ENCODE measurements at places on chromosomes 1 and 21.

- DNase-seq, result no peak
These were observed 3.6 kb downstream of the C1orf174 start for GRCh38 chr1:3896396-3897000.

GRCh38 chr1:233432916-233433315 lies 105.4 kb downstream of the MAP3K21 start:
- no peak for DNase-seq

DNA sequence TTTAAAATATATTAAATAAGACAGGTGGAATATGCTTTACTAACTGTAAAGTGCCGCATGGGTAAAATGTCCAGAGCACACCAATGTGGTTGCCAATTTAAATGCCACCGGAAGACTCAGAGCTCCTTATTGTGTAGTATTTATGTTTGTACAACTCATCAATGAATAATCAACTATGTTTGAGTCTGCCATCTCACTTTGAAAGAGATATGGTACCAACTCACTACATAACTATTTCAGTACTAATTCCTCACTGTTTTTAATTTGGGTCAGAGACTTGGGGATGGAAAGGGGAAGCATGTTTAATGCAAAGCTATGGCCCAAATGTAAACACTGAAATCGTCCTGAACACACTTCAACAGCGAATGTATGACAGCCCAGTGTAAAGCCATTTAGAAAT lies 144.8 kb downstream of the NR5A2 start:
- no peak for DNase-seq

- DNase-seq, result no peak
These were observed 4.0 kb downstream of the CLCA1 start for GRCh38 chr1:86472767-86473166.

- no peak for DNase-seq
These were observed 136.5 kb downstream of the ZSCAN20 start for GRCh38 chr1:33608825-33609400.

DNA sequence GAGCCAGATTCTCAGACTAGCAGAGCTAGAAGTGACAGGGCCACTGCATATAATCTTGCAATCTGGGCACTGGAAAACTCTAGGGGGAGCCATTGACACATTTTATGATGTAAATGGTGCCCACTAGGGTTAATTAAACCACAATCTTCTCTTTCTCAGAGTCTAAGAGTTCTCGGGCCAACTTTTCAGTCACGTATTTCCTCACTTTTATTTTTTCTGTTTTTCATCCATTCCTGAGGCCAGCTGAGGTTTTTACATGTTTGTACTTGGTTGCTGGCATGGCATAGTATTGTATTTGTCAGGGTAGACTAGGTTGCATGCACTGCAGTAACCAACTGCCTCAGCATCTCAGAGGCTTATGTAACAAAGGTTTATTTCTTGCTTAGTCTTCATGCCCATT lies 138.2 kb downstream of the ZNF326 start:
- peak; percentile 45 for DNase-seq

GRCh38 chr1:156663178-156663577 lies 14.0 kb downstream of the NES start:
- no peak for DNase-seq

DNA sequence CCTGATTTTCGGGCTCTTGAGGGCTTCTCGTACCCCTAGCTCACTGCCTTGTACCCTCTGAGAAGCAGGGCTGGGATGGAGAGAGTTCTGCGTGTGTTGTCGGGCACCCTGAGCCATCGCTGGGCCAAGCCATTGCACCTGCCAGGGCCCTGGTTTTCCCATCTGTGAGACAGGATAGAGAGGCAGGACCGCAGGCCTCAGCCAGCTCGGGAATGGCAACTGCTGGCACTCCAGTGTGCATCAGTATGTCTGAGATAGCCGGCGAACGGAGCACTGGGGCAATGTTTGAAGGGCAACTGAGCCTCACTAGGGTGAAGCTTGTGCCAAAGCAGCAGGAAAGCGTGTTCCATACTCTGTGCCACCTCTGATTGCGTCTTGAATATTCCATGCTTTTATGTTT lies 66.9 kb downstream of the TENT5C start:
- no peak for DNase-seq

- DNase-seq, result no peak
These were observed 183.9 kb upstream of the SGIP1 start for GRCh38 chr1:66350001-66350547.

DNA sequence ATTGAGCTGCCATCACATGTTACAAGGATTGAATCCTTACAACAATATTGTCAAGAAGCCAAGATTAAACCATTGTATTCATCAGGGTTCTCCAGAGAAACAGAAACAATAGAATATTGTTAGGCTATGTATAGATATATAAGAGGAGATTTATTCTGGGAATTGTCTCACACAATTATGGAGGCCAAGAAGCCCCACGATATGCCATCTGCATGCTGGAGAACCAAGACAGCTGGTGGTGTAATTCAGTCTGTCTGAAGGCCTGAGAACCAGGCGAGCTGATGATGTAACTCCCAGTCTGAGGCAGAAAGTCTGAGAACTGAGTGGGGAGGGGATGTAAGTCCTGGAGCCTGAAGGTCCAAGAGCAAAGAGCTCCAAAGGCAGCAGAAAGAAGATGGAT lies 14.5 kb upstream of the TTF2 start:
- DNase-seq, result no peak

GRCh38 chr1:87370544-87370943 lies 41.9 kb downstream of the LMO4 start:
- DNase-seq, result no peak

DNA sequence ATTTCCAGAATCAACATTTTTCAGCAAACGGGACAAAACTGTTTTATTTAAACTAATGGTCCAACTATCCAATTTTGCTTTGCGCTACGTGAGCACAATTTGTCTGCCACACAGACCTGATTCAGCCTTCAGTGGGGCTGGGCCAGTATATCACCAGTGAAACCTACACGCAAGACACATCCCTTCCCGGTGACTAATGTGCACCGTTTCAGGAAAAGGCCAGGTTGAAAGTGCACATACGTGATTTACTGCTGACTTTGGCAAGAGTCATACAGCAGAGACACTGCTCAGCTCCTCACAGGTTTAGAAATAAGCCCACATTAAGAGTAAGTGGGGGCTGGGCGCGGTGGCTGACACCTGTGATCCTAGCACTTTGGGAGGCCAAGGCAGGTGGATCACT lies 5.1 kb upstream of the TMEM51 start:
- no peak for DNase-seq

GRCh38 chr1:39732730-39733129 lies 6.0 kb upstream of the PPIE start:
- no peak for DNase-seq

- no peak for DNase-seq
These were observed 250.9 kb downstream of the SIPA1L2 start for GRCh38 chr1:232379063-232379434.

DNA sequence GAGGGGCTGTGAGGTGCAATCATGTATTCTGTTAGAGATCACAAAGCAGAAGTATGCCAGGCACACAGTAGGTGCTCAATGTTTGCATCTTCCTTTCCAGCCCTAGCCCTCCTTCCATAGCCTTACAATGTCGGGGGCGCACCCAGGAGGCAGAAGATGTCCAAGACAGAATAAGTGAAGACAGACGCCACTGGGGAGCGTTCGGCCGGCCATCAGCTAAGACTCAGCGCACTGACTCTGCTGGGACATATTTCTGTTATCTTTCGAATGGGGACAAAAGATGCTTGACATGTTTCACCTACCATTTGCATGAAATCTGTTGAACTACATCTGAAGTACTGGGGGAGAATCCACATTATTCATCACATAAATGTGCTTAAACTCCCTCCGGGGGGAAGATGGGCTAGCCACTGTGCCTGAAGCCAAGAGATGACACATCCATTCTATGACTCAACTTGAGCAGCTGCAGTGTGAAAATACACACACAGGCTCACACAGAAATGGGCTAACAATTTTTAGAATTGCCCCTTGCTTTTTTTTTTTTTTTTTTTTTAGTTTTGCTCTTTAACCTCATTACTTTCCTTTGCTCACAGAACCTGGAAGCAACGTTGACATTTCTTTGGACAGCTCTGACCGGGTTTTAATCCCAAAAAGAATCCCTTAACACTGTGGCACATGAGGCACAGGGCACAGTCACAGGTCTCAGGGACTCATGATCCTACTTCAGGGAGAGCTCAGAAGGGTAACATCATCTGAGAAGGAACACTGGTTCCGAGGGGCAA lies 7.9 kb downstream of the TIAM1 start:
- DNase-seq, result no peak

DNA sequence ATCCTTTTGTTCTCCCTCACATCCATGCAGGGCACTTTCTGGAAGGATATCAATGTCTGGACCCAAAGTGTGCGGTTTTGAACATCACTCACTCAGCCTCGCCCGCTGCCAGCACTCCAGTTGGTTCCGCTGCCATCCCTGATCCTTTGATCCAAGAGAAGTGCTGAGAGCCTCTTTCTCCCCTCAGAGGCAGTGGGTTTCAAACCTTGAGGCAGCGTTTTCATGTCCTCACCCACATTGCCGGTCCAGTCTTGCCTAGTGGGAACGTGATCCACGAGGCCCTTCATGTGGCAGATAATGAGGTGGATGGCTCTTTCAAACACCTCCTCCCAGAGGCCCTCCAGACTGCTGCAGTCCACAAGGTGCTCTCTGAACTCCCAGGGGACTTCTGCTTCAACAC lies 122.2 kb downstream of the ACTL8 start:
- DNase-seq, result no peak

DNA sequence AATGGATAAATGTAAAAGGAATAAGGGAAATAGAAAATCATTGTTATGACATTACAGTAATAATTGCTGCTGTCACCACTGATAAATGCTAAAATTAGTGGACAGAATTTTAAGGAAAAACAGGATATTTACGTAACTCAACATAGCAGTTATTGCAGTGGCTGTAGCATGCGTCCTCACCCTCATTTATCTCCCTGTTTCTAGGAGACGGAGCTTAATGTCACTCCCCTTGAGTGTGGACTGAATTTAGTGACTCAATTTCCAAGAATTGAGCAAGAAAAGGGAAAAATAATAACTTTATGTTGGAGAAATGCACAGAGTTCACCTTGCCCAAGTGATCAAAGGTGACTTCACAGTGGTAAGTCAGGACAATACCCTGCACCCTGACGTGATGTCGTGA lies 33.3 kb upstream of the COL18A1 start:
- no peak for DNase-seq

DNA sequence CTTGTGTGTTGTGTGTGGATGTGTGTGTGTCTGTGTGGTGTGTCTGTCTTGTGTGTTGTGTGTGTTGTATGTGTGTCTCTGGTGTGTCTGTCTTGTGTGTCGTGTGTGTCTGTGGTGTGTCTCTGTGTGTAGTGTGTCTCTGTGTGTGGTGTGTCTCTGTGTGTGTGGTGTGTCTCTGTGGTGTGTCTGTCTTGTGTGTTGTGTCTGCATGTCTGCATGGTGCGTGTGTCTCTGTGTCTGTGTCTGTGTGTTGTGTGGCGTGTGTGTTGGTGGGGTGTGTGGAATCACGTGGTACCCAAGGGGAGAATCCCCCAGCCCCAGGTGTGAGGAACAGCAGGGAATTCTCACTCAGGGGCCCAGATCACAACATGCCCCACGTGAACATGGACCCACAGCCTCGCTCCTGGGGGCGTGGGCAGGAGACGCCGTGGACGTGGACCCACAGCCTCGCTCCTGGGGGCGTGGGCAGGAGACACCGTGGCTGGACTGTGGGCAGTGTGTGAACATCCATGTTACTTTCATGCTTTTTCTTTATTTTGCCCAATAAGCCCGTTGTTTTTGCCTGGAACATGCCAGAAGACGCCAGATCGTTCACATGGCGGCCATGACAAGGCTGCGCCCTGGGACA lies 67.8 kb downstream of the SLC19A1 start:
- DNase-seq, result no peak

DNA sequence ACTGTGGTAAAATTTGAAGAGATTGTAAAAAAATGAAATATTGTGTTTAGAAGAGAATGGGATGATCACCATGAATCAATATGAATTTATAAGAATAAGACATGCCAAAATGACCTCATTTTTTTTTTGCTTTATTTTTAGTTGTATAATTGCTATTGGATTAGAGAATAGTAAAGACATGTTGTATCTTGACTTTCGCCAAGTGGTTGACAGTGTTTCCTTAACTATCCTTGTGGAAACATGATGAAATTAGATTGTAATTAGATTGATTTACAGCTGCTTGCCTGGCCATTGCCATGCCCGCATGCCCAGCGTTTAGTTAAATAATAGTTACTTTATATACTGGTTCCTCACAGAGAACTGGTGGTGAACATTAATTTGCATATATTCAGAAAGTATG lies 154.9 kb downstream of the MAGI3 start:
- DNase-seq, result no peak

DNA sequence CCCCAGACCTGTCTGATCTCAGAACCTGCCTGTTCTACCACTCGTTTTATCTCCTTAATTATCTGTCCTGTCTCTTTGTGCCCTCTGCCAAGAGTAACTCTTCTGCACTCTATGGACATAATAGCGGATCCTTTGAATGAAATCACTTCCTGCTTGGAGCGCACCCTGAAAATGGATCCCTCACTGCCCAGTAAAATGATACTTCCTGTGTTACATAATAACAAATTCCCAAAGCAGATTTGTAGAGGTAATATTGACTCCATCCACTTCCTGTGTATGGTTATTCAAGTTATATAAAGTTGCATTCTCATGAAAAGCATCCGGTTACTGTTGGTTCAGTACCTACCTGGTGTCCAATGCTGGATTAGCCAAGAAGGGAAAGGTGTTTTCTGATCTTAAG lies 246.0 kb downstream of the TRABD2B start:
- DNase-seq, result no peak

DNA sequence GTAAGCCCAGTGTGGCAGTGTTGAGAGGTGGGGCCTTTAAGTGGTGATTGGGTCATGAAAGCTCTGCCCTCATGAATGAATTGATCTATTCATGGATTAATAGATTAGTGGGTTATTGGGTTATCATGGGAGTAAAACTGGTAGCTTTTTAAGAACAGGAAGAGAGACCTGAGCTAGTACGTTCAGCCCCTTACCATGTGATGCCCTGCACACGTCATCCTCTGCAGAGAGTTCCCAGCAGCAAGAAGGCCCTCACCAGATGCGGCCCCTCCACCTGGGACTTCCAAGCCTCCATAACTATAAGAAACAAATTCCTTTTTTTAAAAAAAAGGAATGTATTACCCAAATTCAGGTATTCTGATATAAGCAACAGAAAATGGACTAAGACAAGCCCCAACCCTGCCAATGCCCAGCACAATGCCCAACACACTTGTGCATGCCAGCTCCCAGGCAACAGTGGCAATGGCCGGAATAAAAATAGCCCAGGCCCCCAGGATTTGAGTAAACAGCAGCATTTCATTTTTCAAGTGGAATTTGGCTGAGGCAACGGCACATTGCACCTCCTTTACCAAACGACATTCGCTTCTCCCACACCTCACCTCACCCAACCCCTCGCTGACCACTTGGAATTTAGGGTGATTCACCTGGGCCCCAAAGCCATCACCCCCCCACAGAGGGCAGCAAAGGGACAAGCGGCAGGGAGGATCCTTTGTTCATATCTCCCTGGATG lies 215.9 kb downstream of the TOMM20 start:
- DNase-seq, result no peak

- no peak for DNase-seq
These were observed 147.3 kb downstream of the TLR5 start for GRCh38 chr1:222995620-222996309.

DNA sequence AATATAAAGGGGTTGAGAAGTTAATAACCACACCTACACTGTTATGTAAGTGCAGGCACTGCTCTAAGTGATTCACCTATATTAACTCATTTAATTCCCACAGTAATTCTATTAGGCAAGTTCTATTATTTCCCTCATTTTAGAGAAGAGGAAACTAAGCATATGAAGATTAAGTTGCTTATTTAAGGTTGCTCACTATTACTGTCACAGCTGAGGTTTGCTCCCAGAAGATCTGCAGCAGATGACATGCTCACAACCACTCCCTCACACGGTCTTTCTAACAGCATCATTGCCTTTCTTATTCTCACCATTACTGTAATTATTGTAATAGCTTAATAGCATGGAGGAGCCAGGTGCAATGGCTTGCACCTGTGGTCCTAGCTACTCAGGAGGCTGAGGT lies 196.4 kb upstream of the GREM2 start:
- no peak for DNase-seq

Measured in NCI-H345 (cell line).